H7 (cell line): ENCODE measurements at places on chromosomes 11 and 22.

GRCh38 chr11:26992031-26992541, 1.8 kb upstream of the FIBIN start:
- no peak for DNase-seq

- no peak for DNase-seq
Measured at GRCh38 chr22:47205081-47205491, 442.6 kb downstream of the TBC1D22A start.

DNA sequence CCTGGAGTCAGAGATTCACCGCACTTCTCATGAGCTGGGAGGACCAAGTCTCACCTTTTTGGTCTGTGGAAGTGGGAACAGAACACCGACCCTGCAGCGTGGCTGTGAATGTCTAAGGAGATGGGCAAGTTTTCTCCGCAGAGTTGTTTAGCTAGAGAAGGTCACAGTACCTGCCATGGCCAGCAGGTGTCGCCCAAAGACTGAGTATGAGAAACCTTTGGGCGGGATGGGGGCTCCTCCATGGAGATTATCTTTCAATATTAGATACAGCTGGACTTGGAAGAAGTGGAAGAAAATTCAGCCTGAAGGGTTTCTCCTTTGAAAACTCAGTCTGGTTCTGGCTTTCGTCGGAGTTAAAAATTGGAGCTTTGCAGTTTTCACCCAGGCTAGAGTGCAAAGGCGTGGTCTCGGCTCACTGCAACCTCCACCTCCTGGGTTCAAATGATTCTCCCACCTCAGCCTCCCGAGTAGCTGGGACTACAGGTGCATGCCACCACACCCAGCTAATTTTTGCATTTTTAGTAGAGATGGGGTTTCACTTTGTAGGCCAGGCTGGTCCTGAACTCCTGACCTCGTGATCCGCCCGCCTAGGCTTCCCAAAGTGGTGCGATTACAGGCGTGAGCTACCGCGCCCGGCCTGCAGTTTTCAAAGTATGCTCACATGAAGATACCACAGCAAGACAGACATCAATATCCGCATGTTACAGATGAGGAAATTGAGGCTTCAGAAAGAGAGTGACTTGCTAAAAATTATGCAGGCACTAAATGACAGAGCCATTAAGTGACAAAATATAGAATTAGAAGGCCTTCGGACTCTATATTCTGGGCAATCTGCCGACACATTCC, 10.7 kb upstream of the DSCAML1 start:
- peak; percentile 88 for DNase-seq

GRCh38 chr11:34188181-34188580, 82.8 kb downstream of the NAT10 start:
- peak; percentile 74 for DNase-seq
